T-helper 2 cell (primary cell): ENCODE measurements at places on chromosomes 11 and 22.

- DNase-seq: no peak
Measured at GRCh38 chr11:93392867-93393266, 62.3 kb downstream of the DEUP1 start.

- no peak for DNase-seq
Measured at GRCh38 chr11:128464878-128465450, 122.4 kb downstream of the ETS1 start.

DNA sequence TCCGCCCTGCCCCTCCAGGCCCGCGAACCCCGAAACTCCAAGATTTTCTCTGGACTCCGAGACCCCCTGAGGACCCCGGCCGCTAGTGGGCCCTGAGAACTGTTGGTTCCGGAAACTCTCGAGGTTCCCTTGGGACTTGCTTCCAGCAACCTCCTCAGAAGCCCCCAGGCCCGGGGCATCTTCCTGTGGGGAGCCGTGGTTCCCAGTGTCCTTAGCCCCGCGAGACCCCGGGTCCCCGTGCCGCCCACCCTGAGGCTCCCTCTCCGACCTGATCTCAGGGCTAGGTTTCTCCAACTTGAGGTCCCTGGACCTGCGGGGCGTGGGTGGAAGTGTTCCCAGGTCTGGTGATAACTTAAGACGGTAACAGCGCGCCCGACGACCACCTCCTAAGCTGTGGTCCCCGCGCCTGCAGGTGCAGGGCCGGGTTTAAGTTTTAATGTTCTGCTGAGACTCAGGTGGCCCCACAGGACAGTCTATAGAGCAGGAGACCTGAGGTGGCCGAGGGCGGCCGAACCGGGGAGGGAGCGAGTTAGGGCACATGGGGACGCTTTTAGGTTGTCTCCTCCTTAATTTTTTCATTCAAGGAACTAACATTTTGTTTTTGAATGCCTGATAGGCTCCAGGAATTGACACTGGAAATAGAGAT is 720 bp downstream of the FAM118A start:
- no peak for DNase-seq

DNA sequence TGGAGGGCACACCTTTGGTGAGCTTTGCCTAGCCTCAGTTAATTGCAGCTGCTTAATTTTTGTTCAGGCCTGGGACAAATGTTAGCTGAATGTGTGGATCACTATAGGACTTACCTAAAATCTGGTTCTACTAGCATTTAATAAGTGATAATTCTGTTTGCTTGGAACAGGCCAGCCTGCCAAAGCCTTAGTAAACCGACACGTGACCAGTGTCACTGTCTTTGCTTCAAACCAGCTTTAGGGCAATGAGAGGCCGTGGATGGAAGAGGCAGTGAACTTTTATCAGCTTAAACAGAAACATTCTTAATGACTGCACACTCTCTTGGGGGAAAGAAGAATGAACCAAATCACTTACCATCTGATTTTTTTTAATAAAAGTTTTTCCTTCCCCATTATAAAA is 10.8 kb downstream of the PARVA start:
- DNase-seq: no peak

DNA sequence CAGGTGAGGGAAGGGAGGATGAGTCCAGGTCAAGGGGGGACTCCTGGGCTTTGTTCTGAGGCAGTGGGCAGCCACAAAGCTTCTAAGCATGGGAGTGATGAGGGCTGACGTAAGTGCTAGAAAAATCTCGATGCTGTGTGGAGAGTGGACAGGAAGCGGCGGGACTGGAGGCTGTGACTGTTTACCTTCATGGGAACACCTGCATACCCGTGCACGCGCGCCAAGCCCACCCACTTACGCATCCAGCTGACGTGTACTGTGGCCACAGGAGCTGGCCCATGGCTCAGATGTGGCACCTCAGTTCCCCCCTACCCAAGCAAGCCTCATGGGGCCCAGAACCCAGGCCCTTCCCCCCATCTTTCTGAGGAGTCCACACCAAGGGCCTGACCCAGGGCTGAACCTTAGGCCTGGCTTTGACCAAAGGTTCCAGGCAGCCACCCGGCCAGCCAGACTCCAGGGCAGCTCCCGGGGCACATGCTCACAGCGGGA is 14.0 kb downstream of the MYRF start:
- DNase-seq: no peak

GRCh38 chr11:14906578-14906977 is 14.5 kb upstream of the CYP2R1 start:
- DNase-seq: no peak

DNA sequence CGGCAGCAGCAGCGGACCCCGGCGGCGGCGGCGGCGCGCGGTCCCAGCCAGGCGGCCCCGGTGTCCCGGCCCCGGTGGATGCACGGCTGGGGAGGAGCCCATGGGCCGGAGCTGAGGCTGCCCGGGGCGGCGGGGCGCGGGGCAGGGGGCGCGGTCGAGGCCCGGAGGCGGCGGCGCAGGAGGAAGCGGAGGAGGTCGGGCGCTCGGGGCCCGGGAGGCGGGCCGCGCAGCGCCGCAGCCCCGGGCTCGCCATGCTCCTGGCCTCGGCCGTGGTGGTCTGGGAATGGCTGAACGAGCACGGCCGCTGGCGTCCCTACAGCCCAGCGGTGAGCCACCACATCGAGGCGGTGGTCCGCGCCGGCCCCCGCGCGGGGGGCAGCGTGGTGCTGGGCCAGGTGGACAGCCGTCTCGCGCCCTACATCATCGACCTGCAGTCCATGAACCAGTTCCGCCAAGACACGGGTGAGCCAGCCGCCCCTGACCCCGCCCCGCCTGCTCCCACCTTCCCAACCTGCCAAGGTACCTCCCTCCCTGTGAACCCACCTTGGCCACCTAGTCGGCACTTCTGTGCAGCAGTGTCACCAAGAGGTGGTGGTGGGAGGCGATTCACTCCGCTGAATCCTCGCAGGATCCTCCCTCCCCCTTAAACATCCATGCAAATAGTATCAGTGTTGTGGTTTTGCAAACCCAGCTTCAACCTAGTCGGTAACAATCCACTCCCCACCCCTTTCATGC is 580 bp downstream of the DTX4 start:
- DNase-seq: peak; percentile 9

DNA sequence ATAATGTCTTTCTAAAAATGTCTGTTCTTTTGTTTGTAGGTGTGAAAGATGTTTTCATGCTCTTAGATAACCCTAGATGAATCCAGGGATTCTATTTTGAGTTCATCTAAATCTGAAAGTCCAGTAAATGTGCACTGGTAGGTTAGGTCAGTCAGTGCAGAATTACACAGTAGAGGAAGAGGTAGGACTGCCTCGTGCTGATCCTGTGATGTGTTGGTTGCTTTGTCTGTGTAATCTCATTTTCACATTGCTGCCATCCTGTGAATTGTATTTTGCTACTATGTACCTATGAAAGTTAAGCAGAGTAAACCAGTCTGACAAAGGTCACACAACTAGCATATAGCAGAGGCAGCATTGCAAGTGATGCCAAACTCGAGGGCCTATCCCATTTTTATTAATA is 36.5 kb downstream of the ATXN10 start:
- no peak for DNase-seq

DNA sequence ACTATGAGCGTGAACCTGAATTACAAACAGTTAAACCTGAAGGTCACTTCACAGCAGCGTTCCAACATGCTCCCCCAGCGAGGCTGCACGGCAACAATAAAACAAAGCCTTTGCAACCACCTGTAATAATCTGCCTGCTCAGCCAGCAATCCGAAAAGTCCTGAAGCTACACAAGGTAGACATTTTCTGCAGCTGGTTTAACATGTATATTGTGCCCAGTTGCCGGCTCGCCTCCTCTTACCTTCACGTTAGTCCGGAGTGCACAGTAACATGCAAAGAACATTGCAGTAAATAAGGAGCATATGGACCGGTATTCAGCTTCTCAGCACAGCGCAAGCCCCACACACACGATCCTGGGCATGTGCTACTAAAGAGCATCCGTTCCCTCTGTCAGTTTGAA is 704.3 kb downstream of the DLG2 start:
- DNase-seq: no peak

DNA sequence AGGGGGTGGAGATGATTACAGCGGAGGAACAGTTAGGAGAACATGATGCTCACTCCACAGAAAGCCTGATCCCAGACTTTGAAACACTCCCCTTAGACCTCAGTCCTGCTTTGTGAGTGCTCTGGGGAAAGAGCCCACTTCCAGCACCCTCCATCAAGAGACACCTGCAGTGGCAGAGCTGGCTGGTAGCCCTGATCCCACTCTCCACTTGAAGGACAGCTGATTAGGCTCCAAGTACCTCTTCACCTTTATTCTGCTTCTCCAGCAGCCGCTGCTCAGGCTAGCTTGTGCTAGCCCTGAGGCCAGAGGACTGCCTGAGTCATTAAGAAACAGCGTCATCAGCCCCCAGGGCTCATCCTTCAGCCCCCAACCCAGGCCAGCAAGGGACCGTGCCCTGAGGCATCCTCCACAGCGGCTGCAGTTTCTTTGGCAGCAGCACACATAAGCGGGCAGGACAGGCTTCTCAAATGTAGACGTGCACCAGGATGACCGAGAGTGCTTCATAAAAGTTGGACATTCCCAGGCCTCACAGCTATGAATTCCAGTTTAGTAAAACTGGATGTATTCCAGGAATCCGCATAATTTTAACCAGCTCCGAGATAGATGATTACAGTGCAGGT is 146.0 kb upstream of the TBCEL start:
- no peak for DNase-seq

DNA sequence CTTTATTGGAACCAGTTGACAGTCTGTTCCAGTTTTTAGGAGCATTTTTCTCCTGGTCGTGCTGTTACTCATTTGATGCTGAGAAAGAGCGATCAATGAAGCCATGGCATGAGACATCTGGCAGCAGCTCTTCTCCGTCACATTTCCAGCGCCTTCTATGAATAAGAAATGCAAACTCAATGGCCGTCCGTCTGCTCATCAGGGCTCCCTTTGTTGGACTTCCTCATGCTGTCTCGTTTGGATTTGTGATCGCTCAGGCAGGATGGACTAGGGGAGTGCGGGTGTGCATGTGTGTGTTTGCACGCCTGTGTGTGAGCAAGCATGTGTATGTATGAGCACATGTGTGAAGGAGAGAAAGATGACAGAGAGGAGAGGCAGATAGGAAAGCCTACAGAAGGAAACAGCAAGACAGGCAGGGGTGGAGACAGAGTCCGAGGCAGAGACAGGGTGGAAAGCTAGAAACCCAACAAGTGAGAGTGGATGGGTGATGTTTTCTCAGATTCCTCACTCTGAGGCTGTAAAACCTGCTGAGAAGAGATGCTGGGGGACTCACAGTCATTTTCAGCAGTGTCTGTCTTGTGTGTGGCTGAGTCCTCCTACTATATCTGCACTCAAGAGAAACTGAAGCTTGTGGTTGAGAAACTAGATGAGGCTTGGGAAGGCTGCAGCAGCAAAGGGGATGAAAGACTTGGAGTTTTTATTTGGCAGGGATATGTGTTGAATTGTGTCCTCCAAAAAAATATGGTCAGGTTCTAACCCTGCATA is 56.0 kb upstream of the CLMP start:
- DNase-seq: no peak

DNA sequence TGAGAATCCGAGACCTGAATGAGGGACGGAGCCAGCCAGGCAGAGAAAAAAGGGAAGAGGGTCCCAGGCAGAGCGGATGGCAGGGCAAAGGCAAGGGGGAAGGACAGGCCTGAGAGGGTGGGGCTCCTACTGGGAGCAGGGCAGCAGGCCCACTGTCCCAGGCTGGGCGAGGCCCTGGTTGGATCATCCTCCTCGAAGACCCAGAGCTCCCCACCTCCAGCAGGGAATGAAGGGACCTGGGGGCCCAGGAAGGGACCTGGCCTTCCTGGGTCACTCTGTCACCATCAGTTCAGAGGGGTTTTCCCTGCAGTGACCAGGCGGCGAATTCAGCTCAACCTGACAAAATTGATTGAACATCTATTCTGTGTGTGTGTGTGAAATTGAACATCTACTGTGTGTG is 4.0 kb downstream of the CD5 start:
- no peak for DNase-seq

- no peak for DNase-seq
Measured at GRCh38 chr11:47052165-47052564, 115.6 kb downstream of the CSTPP1 start.

- no peak for DNase-seq
Measured at GRCh38 chr11:65541093-65541982, 16.5 kb downstream of the SCYL1 start.

DNA sequence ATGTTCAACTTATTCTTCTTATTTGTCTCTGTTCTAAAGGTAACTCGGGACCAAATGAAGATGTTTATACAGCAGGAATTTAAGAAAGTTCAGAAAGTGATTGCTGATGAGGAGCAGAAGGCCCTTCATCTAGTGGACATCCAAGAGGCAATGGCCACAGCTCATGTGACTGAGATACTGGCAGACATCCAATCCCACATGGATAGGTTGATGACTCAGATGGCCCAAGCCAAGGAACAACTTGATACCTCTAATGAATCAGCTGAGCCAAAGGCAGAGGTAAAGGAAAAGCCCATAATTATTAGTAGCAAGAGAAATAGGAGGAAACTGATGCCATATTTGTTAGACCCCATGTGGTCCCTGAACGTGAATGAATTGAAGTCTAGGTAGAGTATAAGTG is 63.3 kb downstream of the TRIM44 start:
- DNase-seq: no peak

DNA sequence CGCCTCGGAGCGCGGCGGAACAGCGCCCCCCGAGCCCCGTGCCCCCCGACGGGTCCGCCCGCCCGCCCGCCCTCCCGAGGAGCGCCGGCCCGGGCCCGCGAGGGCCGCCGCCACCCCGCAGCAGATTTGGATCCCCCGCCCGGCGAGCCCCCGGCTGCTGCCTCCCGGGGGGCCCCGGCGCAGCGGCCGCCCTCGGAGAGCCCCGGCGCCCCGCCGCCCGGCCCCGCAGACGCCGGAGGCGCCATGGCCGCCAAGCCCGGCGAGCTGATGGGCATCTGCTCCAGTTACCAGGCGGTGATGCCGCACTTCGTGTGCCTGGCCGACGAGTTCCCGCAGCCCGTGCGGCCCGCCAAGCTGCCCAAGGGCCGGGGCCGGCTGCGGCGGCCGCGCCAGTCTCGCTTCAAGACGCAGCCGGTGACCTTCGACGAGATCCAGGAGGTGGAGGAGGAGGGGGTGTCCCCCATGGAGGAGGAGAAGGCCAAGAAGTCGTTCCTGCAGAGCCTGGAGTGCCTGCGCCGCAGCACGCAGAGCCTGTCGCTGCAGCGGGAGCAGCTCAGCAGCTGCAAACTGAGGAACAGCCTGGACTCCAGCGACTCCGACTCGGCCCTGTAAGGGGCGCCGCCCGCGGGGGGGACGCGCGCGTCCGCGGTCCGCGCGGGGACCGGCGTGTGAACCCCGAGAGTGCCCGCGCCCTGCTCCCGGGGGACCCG is 380 bp downstream of the C11orf96 start:
- DNase-seq: no peak
